ENCODE measurements at places on chromosomes 1 and 21.

GRCh38 chr21:24255591-24255990, 1351.7 kb downstream of the MRPL39 start:
- DNase-seq = no peak

DNA sequence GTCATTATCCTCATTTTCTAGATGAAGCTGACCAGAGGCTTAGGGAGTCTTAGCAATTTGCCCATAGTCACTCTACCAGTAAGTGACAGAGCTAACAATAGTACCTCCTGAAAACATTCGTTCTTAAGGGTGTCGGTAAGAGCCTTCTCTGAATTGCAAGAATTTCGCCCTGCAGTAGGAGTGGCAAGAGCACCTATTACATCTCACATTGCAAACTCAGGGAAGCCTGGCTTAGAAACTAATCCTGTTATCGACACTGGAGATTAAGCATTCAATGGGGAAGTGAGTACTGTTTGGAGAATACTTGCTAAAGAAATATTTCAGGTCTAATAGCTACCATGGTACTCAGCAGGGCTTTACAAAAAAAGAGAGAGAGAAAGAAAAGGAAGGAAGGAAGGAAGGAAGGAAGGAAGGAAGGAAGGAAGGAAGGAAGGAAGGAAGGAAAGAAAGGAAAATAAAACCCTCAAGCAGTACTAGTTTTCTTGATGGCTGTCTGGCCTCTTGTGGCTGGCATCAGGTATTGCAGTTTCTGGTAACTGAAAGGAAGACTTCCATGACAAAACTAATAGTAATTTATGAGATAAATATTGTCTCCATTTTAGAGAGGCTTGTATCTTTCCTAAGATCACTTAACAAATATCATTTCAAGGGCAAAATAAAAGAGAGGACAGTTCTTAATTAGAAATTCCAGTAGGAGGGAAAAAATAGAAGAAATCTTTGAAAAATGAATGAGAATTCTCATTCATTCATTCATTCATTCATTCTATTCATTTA, 10.4 kb downstream of the C1orf226 start:
- DNase-seq = peak; percentile 27

GRCh38 chr1:164265232-164265631, 293.8 kb upstream of the PBX1 start:
- no peak for DNase-seq

DNA sequence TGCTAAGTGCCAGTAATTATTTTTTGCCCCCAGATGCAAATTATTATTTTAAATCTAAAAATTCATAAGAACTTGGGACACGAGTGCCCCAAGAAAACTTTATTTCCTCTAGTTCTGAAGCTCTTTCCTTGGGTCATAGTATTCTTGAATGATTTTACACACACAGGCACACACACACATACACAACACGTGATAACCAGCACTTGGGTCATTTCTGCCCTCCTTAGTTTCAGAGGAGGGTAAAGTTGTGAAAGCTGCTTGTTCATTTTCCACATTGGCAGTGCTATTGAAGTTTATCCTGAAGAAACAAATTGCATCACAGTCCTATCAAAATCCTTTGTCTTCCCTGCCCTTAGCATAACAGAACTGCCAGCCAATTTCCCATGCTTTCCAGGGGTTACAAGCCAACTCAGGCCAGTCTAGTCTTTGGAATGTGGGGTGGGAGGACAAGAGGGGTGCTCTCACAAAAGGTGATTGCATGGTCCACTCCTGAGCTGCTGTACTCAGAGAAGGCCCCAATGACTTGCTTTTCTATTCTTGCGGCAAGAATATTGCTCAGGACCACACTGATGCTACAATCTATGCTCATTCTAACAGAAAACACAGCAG, 98.5 kb upstream of the POGK start:
- no peak for DNase-seq

DNA sequence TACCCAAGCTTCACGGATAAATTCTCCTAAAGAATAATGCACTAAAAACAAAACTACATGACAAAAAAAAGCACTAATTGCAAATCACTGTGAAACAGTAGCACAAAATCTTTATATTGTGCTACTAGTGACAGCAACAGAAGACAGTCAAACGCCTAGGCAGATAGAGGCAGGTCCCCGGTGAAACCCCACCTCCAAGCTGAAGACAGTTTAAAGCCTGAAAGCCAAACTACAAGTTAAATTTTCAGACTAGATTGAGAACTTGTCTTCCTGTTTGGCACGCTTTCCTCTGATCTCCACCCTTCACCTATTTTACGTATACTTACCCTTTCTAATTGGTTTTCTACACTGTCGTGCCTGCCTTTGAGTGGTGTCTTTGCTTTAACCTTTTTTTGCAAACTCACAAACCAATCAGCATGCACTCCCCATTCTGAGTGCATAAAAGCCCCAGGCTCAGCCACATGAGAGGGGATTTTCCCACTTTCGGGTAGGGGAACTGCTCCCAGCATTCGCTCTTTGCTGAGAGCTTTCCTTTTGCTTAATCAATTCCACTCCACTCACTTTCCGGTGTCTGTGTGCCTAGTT, 3.6 kb upstream of the BACH1 start:
- DNase-seq = peak; percentile 70

GRCh38 chr21:37734846-37735245, 181.4 kb downstream of the KCNJ6 start:
- DNase-seq = no peak

DNA sequence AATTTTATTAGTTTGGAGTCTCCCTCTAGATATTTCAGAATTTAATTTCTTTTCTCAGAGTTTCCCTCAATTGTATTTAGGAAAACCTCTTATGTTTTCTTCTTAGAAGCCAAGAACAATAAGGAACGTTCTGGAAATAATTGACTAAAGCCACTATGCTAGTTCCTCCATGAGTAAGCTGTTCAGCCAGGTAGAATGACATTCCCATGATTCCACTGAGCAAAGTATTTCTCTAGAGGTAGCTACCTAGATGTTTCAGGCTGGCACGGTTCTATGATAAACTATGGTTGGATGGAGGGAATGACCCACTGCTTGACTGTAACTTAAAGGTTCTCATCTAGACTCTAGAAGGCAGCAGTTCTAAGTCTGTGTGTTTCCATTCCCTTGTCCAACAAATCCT, 62.4 kb downstream of the CLDN17 start:
- DNase-seq = no peak

- DNase-seq = no peak
These were observed 28.7 kb upstream of the HMGN1 start for GRCh38 chr21:39377444-39378050.

- DNase-seq = no peak
These were observed 77.7 kb downstream of the CAPZB start for GRCh38 chr1:19407494-19408096.

DNA sequence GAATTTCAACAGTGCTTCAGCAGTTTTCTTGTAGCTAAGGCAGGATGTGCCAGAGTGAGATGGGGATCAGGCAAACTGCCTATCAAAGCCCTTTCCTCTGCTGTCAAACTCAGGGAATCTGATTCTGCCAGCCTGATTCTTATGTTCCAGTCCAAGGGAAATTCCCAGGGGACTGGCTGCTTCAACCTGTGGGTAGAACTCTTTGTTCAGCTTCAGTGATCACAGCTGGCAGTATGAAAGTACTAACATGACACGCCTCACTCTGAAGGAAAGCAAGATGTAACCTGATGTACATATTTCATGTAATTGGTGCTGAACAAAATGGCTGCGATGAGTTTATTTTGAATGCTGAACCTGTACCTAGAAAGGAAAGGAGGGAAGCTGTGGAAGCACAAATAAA, 40.1 kb upstream of the SLC5A9 start:
- no peak for DNase-seq

Data from CD4-positive, alpha-beta T cell treated with Interleukin-12 subunit alpha and Interleukin-12 subunit beta, for 1 hour (primary cell).